ENCODE measurements at places on chromosomes 6 and 20.

DNA sequence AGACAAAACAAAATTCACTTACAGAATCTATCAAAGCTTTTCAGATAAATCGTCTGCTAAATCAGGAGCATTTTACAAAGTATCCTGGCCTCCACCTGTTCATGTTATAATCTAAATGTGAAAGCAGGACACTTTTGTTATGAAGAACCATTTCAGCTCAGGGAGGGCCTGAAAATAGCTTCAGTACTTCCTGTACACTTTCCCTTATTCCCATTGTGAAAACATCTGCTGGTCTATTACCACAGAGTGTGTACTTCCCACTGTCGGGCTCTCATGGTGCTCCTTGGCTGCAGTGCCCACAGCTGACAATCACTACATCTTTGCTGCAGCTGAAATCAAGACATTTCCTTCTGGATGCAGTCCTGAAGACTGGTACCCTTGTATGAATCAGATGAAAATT is 128.1 kb downstream of the OPRM1 start:
- no peak for DNase-seq

DNA sequence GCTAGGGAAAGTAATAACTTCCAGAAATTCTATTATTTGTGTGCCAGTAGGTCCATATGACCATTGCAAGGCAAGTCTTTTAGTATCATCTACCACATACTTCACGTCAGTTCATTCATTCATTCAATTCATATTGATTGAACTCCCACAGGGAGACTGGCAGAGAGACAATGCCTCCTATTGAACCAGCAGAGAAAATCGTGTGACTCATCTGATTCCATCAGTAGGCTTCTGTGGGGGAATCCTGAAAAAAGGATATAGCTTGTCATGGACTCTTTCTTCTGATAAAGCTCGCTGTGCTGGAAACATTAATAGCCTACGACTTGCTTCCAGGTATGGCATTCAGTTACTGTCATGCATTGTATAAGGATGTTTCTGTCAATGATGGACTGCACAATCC is 45.3 kb upstream of the CNR1 start:
- no peak for DNase-seq

- no peak for DNase-seq
These were observed 387.8 kb downstream of the ZFAND3 start for GRCh38 chr6:38207375-38207774.

GRCh38 chr6:16446273-16446672 is 207.9 kb downstream of the GMPR start:
- no peak for DNase-seq

DNA sequence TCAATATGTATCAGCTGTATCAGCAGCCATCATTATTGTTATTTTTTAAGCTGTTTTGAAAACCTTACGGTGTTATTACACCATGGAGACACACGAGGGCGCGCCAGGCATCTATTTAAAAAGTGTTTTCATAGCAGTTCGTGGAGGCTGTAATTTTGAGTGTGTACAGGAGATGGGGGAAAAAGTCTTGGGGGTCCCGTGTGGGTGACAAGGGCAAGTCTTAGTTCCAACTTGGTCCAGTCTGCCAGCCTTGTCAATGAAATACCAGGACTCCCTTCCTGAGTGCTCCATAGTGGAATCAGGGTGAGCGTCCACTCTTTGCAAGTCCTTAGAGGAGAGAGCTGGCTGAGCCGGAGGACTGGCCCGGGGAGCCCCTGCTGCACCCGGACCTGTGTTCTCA is 43.3 kb downstream of the SLC2A10 start:
- peak; percentile 68 for DNase-seq

DNA sequence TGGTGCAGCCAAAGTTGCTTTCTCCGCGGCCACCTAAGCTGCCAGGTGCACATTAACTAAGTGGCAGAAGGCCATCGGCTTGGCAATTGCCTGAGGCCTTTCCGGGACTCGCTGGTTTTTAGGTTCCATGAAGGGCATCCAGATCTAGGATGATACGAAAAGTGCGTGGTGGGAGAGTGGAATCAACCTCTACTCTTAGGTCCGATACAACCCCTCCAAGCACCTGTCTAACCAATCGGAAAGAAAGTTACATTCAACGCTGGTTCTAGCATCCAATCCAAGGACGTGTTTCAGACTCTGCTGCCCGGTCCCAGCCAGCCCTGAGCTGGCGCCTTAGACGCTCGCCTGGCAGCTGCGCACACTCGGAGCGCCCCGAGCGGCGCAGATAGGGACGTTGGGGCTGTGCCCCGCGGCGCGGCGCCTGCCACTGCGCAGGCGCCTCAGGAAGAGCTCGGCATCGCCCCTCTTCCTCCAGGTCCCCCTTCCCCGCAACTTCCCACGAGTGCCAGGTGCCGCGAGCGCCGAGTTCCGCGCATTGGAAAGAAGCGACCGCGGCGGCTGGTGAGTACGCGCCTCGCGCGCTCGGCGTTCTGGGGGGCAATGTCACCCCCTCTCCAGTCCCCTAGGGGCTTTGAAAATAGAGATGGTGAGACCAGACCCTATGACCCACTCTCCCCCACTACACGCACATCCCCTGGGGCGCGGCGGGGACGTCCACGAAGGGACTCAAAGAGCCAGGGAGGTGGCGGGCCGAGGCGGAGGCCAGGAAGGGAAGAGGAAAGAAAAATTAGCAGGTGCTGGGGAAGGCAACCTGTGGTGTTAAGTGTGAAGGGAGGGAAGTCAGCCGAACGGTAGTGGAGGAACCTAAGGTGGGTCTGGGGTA is at the start of gene ENPP4:
ENPP4 (plus strand) TSS at position 361 of the 883 bp plus-strand sequence. CDS start 9,595 bp downstream, outside the sequence.
- peak; percentile 94 for DNase-seq

GRCh38 chr6:53929041-53929820 is 134.4 kb downstream of the LRRC1 start:
- no peak for DNase-seq

GRCh38 chr6:96775727-96776400 is 61.4 kb downstream of the GPR63 start:
- DNase-seq: no peak

- DNase-seq: no peak
These were observed 16.7 kb upstream of the SSTR4 start for GRCh38 chr20:23018432-23018831.

GRCh38 chr6:167858086-167858591 is 31.4 kb downstream of the AFDN start:
- no peak for DNase-seq

DNA sequence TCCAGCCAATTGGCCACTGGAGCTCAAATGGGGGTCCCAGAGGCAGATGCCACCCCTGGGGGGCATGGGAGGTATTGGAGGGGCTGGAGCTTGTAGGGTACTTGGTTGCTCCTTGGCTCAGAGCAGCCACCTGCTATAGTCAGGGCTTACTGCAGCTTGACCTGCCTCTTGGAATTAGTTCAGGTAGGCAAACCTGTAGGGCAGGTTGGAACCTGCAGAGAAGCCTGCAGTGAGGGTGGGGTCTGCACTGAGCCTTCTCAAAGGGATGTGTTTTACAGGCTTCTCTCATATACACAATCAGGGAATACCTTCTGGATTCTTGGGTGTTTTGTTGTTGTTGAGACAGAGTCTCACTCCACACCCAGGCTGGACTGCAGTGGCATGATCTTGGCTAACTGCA is 94.2 kb upstream of the MYL9 start:
- DNase-seq: no peak

DNA sequence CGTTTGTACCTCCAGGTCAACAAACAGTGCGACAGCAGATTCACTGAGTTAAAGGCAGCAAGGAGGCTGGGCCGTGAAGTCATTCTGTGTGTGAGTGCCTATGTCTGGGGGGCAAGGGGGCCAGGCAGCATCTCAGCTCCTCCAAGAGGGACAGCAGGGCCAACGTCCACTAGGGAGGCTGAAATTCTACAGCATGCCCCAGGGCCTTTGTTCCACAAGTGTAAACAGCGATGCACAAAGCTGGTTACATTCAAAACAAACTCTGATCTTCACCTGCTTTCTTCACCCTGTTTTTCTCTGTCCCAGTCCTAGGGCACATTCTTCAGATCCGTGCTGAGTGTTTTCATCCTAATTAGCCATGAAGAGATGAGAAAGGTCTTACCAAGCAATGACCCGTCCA is 41.1 kb downstream of the PXDC1 start:
- DNase-seq: no peak

GRCh38 chr6:166725571-166725970 is 98.5 kb upstream of the RPS6KA2 start:
- no peak for DNase-seq

GRCh38 chr6:143247586-143247985 is 186.9 kb downstream of the AIG1 start:
- DNase-seq: no peak

GRCh38 chr6:155228546-155229166 is 35.2 kb upstream of the CLDN20 start:
- DNase-seq: no peak
